ENCODE measurements at places on chromosomes 7 and 10.
A peak's percentile ranks its signal among the peaks of the same experiment; 100 is the strongest.

DNA sequence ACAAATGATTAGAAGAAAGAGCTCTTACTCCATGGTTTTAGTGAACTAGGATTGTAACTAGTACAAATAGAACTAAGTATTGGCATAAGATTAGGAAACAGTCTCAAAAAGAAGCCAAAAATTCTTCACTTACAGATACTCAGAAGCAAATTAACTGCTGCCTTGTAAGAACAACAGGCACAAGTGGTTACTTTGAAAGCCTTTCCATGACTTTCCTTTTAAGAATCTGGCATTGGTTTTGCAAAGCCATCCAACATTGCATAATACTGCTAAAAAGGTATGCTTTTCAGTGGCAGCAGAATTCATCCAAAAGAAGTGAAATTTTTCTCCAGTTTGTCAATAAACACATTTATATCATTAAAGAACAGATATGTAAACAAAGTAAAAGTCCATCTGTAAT lies 126.8 kb upstream of the ODAD2 start:
- DNase-seq = no peak

GRCh38 chr10:26665080-26666048 lies 32.1 kb upstream of the PDSS1 start:
- no peak for DNase-seq

- DNase-seq = no peak
These were observed 39.6 kb upstream of the ANK3 start for GRCh38 chr10:60429084-60429849.

DNA sequence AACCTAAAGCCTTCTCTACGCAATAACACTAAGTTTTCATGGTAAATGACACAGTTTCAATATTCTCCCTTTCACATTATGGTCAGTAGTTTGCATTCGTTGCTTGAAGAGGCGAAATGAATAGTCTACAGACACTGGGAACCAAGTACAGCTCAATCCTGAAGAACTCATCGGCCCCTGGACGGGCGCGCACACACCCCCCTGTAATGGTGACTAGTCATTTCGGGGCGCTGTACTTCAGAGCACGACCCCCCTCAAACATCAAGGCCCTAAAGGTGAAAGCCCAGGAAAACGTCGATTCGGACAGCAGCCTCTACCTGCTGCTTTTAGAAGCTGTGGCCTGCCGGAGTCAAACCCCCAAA lies 1.0 kb downstream of the NT5C2 start:
- no peak for DNase-seq

- no peak for DNase-seq
These were observed 317.9 kb upstream of the ZNF32 start for GRCh38 chr10:43966571-43966965.

DNA sequence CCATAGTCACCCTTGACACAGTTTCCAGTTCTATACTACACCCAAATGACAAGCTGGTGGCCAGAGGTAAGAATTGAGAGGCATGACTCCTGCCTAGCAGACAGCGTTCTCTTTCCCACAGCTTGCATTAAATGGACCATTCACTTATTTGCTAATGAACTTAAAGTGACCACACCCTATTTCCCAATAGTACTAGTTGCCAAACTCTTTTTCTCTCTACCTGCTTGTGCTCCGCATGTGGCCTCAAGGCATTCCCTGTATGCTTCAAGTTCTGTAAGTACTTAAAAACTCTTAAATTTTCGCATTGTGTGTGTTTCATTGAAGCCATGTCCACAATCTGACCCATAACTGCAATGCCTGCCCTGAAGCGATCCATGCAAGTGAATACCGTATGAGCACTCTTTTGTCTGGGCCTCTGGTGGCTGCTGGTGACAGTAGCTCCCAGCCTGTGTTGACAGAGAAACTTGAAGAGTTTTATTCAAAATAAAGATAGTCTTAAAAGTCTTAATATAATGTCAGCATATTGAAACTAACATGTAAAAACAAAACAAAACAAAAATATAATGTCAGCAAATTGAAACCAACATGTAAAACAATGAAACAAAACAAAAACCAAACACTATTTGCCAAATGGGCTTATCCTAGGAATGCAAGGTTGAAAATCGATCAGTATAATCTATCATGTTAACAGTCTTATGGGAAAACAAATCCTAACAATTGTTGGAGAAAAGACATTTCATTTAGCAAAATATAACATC lies 73.6 kb downstream of the CCSER2 start:
- DNase-seq = no peak

- DNase-seq = no peak
These were observed 82.1 kb downstream of the CAMK1D start for GRCh38 chr10:12431151-12432101.

- no peak for DNase-seq
These were observed 186.0 kb downstream of the KIF20B start for GRCh38 chr10:89887406-89887805.

DNA sequence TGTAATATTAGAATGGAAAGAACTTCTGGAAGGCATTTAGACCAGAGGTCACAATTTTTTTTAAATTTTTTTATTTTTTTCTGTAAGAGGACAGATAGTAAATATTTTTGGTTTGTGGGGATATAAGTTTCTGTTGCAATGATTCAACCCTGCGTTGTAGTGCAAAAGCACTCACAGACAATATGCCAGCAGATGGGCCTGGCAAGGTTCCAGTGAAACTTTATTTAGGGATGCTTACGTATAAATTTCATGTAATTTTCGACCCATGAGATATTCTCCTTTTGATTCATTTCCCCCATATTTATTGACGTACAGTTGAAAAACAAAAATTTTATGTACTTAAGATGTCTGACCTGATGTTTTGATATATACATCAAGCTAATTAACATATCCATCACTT lies 72.8 kb upstream of the NMT2 start:
- DNase-seq = no peak

DNA sequence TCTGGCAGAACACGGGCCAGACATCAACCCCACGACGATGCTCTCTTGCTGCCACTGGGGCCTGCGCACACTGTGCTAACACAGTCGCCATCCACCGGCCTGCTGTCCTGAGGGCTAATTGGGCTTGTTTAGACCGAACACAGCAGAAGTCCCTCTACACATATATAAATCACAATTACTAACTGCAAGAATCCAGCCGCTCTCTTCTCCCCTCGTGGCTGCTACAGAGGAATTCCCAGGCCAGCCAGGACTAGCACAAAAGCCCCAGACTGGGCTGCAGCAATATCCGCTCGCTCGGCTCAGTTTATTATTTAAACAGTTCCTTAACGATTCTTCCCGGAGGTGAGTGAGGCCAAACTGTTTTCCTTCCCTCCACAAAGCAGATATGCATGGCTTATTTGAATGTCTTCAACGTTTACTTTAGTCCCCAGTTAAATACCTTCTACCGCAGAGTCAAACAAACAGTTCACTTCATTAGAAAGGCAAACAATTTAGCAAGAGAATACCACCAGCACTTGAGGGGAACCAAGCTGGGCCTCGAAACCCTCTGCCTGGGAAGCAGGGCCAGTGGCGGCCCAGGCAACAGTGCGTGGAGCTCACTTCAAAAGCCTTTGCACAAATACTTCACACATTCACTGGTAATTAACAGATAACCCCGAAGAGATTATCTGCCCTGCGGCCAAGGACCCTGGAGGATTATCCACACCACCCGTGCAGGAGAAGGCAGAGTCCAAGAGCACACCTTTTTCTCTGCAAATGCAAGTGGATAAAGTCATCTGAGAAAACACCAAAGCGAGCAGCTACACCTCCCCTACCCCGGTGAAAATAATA lies 145.3 kb downstream of the GLI3 start:
- no peak for DNase-seq

DNA sequence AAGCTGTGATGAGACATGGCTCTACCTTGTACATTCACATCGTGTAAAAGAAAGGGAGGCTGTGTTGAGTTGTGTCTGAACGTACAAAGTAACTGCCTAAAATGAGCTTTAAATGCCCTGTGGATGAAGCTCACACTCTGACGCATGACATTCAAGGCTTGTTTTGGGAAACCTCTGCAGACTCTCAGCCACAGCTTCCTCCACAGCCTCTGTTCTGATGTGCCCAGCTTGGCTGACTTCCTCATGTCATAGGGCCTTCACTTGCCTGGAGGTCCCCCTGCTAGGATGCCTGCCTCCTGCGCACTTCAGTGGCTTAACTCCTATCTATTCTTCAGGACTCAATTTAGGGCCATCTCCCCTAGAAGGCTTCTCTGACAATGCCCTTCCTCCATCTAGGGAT lies 230.0 kb upstream of the HABP2 start:
- peak; percentile 11 for DNase-seq

GRCh38 chr7:121575194-121575765 lies 179.2 kb upstream of the FAM3C start:
- no peak for DNase-seq

DNA sequence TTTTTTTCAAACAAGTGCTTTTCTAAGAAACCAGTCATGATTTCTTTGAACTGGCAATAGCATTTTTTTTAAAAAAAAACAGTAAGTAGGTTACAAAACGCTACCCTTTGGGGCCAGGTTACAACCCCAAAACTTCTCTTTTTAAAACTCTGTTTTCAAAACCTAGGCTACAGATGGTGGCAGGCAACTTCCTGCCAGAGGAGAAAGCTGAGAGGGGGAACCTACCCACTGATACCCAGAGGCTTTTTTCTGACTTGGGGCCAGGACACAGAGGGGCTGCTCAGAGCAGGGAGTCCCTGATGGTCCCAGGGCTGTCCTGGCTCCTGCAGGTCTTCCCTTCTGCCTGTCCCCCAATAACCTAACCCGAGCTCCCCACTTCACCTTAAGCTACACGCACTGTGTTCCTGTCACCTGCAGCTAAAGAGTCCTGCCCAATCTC lies 6.9 kb downstream of the STN1 start:
- DNase-seq = peak; percentile 86

- no peak for DNase-seq
These were observed 15.6 kb upstream of the KMT2C start for GRCh38 chr7:152451356-152451755.

GRCh38 chr10:31035266-31035798 lies 3.7 kb upstream of the ZNF438 start:
- DNase-seq = no peak

DNA sequence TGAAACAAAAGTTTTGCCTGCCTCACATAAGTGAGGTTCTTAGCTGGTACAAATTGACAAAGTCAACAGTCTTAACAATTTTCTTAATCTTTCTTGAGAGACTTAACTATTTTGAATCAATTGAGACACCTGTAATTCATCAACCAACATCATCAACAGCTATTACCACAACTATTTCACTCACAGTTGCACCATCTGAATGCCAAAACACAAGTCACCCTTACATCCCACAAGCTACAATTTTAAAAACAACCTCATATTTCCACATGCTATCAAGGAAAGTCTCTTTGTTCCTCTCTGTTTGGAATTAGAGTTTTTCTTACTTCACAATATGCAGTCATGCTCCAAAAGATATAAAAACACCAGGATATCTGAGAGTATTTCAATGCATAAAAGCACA lies 4.9 kb downstream of the SMURF1 start:
- no peak for DNase-seq

DNA sequence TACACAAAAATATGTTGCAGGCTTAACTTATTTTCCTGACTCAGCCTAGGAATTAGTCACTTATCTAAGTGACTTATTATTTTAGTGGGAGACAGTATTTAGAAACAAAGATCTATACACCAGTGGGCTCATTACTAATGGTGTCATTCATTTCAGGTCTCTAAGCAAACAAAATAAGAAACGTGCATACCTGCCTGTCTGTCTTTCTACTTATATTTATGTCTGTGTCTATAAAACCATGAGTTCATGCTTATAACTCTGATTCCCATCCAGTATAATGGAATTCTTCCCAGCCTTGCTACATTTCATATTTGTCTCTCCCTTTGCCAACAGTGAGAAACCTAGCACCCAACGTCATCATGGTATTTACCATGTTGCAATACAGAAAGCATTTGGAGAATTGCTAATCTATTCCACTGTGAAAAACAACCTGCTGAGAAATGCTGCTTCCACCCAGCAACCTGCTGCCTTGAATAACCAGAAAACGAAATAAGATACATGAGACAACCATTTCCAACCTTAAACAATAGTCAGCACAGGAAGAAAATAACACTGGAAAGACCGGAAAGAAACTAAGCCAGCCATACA lies 501.0 kb downstream of the GLRX3 start:
- no peak for DNase-seq

All from CD4-positive, alpha-beta T cell treated with Interferon alpha-2 for 1 hour (primary cell).